ENCODE measurements at places on chromosomes 4 and X.

DNA sequence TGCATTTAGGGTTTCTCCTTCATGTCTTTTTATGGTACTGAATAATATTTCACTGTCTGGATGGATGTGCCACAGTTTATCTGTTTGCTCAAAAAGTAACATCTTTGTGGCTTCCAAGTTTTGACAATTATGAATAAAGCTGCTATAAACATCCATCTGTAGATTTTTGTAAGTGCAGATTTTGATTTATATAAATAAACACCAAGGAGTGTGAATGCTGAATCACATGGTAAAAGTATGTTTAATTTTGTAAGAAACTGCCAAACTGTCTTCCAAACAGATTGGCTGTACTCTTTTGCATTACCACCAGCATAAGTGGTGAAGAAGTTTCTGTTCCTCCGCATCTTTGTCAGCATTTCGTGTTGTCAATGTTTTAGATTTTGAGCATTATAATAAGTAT lies 158.7 kb upstream of the GIMD1 start:
- DNase-seq, result no peak

DNA sequence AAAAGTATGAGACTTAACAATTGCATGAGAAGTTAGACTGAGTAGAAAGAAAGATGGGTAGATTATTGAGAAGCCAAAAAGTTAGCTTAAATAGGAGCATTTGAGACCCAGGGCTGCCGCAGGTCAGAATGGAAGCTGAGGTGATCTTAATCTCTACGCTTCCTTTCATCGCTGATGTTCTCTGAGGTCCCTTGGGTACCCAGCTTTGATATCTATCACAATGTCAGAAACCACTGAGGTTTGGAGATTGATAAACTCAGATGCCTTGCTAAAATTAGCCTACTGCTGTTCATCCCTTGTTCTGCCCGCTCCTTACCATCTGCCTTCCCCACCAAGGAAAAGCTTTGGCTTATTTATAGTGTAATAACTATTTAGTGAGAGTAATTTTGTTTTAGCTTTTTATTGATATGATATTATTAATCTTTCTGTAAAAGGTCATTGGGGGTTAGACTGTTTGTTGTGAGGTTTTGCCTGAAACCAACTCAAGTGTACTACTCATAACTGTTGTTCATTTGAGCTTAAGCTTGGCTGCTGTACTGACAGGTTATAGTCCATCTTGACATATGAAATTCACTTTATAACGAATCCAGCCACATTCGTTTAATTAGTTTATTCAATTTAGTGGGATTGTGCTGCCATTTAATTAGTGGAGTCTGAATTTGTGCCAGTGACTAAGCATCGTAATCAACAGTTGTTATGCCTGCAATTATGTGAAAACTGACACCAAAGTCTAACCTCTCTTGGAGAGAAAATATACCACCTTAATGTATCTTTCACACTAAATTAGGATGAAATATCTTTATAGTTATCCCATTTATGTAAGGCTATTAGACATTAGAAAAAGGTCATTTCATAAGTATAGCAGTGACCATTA lies 15.1 kb downstream of the MCUB start:
- DNase-seq, result no peak

- no peak for DNase-seq
Measured at GRCh38 chrX:49925176-49925575, 2.8 kb downstream of the CLCN5 start.

DNA sequence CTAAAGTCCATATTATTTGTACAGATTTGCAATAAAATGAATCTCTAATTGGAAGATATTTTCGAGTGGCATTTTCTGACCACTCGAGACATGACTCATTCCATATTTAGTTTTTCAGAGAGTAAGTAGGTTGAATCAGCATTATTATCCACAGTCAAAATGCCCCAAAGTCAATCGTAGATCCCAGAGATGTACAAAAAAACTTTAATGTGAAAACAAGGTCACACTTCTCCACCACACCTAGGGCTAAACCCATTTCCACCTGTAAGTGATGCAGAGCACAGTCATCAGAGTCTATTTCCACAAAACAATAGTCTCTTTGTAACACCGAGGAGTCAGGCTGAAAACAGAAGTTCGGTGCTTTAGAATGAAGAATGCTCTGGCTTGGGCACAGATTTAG lies 117.1 kb upstream of the TENM3 start:
- no peak for DNase-seq

GRCh38 chr4:27178061-27178460 lies 317.4 kb downstream of the STIM2 start:
- no peak for DNase-seq

DNA sequence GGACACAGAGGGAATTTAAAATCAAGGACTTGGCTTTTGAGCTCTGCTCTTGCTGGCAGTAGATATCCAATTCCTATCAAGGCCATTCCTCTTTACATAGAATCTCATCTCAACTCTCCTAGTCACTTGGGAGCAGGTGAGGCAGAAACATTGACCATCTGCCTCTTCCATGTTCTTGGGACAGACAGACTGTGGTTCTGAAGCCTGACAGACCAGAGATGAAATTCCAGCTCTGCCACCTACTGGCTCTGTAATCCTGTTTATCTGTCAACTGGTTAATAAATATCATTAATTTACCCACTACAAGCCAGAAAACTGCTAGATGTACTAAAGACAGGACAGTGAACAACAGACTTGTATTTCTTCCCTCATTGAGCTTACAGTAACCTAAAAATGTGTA lies 300.8 kb downstream of the ADGRL3 start:
- DNase-seq, result no peak

DNA sequence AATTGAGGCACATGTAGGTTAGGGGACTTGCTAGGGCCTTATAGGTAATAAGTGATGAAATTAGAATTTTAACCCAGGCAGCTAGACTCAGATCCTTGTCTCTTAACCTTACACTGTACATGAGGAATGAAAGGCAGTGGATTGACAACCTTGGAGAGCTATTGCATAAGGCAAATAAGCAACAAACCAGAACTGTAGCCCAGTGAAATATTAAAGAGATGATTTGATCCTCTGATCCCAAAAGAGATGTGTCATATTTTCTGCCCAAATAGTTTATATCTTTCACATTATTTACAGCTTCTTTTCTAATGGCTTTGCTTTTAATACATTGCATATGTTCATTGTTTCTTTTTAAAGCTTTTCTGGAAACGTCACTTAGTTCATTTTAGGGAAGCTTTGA lies 252.6 kb downstream of the ANK2 start:
- DNase-seq, result no peak

- no peak for DNase-seq
Measured at GRCh38 chr4:113750296-113750695, 11.2 kb downstream of the CAMK2D start.
